ENCODE measurements at places on chromosomes 1 and 21.

GRCh38 chr1:24803220-24803619 lies 58.0 kb downstream of the CLIC4 start:
- H3K36me3 ChIP-seq = no peaks in the 10 kb centered on the region
- H3K27me3 ChIP-seq = no peaks in the 10 kb centered on the region
- DNase-seq = no peak

- DNase-seq = no peak
- no peaks in the 10 kb centered on the region for H3K4me1 ChIP-seq
- no peak overlapping the region for H3K27ac ChIP-seq
Observed at GRCh38 chr1:57678138-57678537, 254.3 kb upstream of the DAB1 start.

DNA sequence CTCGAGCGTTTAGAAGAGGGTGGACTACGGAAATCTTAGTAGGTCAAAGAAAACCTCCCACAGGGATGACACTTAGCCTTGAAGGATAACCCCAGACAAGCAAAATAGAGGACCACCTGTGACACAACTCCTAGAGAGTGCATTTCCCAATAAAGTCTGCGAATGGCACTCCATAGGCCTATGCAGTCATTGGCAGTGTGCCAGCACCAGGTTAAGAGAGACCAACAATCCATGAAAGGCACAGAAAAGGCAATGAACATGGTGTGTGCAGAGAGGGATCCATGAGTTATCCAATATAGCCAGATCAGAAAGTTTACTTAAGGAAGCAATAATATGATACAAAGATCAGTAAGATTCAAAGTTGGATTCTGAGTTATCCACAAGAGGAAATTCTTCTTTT lies 45.2 kb upstream of the FMO2 start:
- H3K36me3 ChIP-seq = no peaks in the 10 kb centered on the region
- no peaks in the 10 kb centered on the region for H3K4me1 ChIP-seq
- DNase-seq = no peak
- H3K27ac ChIP-seq = no peak overlapping the region
- H3K27me3 ChIP-seq = no peaks in the 10 kb centered on the region

DNA sequence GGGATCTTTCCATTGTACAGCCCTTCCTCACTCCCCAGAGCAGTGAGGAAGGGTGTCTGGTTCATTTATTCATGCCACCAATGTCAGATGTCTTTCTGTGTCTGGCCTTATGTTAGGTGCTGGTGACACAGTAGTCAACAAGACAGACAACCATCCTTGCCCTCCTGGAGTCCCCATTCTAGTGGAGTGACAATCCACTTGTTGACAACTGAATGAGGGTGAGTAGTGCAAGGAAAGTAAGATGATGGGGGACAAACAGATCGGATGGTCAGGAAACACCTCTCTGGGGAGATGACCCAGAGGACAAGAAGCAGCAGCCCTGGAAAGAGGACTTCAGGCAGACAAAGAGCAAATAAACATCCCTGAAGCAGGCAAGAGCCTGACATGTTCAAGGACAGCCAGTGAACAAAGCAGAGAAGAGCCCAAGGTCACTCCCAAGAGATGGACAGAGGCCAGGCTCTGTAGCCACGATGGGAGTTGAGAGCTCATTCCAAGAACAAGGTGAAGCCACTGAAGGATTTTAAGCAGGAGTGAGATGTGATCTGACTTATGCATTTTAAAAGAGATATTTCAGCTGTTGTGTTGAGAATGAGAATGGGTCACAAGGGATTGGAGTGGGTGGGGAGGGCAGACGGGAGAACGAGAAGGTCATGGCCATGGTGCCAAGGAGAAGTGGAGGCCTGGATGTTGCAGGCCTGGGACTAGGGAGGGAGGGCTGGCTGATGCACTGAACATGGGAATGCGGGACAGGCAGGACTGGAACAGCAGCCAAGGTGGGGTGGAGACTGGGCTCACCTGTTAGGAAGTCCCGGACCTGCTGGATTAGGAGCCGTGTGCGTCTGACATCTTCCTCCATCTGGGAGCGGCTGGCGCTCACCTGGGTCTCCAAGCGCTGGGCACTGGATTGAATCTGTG lies 30.2 kb downstream of the LAMB3 start:
- no peak overlapping the region for H3K27ac ChIP-seq
- no peak for DNase-seq
- no peak overlapping the region for H3K4me3 ChIP-seq

DNA sequence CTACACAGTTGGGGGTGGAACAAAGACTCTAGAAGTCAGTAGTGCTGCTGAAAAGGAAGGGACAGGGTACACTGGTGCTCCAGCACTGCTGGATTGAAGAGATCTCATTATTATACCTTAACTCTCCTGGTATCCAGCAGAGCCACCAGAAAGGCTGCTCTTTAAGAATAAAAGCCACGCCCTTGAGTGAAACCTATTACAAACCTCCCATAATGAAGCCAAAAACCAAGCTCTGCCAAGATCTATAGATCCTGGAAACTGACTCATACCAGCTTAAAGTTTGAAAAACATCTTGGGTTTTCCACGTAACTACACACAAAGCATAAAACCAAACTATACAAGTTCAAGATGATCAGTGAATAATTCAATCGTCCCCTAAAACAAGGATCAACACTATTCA lies 38.0 kb downstream of the ADSS2 start:
- no peak overlapping the region for H3K4me3 ChIP-seq
- DNase-seq = no peak
- H3K27me3 ChIP-seq = no peaks in the 10 kb centered on the region
- H3K27ac ChIP-seq = no peak overlapping the region

- H3K36me3 ChIP-seq = no peaks in the 10 kb centered on the region
- no peak overlapping the region for H3K4me3 ChIP-seq
- no peak overlapping the region for H3K27ac ChIP-seq
- DNase-seq = no peak
- no peaks in the 10 kb centered on the region for H3K27me3 ChIP-seq
Observed at GRCh38 chr1:206951318-206952100, 5.2 kb upstream of the PIGR start.

GRCh38 chr1:178282949-178283367 lies 189.1 kb downstream of the RASAL2 start:
- no peak overlapping the region for H3K27ac ChIP-seq
- H3K4me1 ChIP-seq = no peaks in the 10 kb centered on the region
- H3K4me3 ChIP-seq = no peak overlapping the region
- H3K27me3 ChIP-seq = no peaks in the 10 kb centered on the region
- DNase-seq = no peak

DNA sequence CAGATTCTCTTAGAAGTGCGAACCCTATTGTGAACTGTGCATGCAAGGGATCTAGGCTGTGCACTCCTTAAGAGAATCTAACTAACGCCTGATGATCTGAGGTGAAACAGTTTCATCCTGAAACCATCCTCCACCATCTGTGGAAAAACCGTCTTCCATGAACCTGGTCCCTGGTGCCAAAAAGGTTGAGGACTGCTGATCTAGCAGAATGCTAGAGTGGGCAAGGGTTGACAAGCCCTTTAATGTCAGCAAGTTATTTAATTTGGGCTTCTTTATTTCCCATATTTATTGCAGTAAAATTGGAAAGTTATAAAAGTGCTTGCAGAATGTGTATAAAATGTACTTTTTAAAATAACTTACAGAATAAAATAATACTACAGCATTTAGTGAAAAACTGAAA lies 26.4 kb downstream of the ALG14 start:
- no peak for DNase-seq
- no peaks in the 10 kb centered on the region for H3K36me3 ChIP-seq
- no peak overlapping the region for H3K27ac ChIP-seq
- H3K4me3 ChIP-seq = no peak overlapping the region
- no peaks in the 10 kb centered on the region for H3K27me3 ChIP-seq

GRCh38 chr1:212782422-212783154 lies 9.0 kb downstream of the NSL1 start:
- H3K4me3 ChIP-seq = no peak overlapping the region
- no peaks in the 10 kb centered on the region for H3K27me3 ChIP-seq
- peaks cover 57% of the 10 kb centered on the region for H3K36me3 ChIP-seq
- DNase-seq = no peak
- no peaks in the 10 kb centered on the region for H3K4me1 ChIP-seq

DNA sequence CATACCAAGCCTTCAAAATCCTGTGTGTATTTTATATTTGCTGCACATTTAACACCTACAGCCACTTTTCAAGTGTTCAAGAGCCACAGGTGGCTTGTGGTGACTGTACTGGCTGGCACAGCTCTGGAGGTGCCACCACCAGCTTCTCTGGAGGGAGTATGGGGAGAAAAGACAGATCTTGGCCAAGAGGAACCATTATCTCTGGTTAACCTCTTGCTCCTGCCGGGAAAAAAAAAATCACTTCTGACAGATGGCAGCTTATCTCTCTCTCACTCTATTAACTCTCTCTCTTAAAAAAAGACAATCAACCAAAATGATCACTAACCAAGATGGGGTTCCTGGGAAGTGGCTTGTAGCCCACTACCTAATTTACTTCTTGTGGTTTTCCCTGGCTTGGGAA lies 1.2 kb upstream of the RIIAD1 start:
- H3K36me3 ChIP-seq = no peaks in the 10 kb centered on the region
- H3K4me1 ChIP-seq = peaks cover 29% of the 10 kb centered on the region
- DNase-seq = no peak
- H3K4me3 ChIP-seq = no peak overlapping the region

DNA sequence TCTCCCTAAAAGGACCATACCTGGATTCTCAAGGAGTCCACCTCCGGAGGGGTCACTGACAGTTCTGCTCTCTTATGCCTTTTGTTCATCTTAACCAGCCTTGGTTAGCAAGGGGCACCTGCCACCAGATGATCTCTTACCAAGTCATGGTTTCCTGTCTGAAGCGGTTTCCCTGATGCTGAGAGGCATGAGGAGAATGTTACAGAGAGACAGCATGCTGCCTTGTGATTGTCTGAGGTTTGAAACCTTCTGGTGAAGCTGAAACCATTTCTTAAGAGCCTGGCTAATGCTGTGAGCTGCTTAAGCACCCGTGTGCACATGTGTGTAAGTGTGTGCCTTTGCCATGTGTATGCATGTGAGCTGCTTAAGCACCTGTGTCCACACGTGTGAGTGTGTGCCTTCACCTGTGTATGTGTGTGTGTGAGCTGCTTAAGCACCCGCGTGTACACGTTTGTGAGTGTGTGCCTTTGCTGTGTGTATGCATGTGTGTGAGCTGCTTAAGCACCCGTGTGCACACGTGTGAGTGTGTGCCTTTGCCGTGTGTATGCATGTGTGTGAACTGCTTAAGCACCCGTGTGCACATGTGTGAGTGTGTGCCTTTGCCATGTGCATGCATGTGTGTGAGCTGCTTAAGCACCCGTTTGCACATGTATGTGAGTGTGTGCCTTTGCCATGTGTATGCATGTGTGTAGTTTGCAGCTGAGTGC lies 136.4 kb upstream of the COL6A1 start:
- DNase-seq = peak; percentile 17
- no peaks in the 10 kb centered on the region for H3K36me3 ChIP-seq
- H3K4me1 ChIP-seq = peaks cover 11% of the 10 kb centered on the region

DNA sequence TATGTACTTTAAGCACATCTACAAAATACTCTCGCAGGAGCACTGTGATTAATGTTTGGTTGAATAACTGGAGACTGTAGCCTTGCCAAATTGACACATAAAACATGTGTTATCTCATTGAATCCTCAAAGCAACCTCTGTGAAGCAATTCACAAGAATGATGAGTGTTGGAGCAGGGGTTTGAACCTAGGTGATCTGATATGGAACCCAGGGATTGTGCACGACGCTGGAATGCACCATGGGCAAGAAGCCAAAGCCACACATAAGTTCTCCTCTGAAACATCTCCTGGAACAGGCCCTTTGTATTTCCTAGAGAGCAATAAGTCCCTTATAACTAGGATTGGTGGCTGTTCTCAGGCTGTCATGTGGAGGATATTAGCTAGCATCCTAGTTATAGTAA lies 124.6 kb upstream of the IVNS1ABP start:
- no peaks in the 10 kb centered on the region for H3K36me3 ChIP-seq
- no peak overlapping the region for H3K27ac ChIP-seq
- peaks cover 17% of the 10 kb centered on the region for H3K4me1 ChIP-seq
- no peaks in the 10 kb centered on the region for H3K27me3 ChIP-seq
- DNase-seq = no peak

Data from T-cell (primary cell).